ENCODE measurements at places on chromosomes 3 and 15.

GRCh38 chr3:149894205-149894604 lies 76.5 kb downstream of the PFN2 start:
- DNase-seq: no peak

DNA sequence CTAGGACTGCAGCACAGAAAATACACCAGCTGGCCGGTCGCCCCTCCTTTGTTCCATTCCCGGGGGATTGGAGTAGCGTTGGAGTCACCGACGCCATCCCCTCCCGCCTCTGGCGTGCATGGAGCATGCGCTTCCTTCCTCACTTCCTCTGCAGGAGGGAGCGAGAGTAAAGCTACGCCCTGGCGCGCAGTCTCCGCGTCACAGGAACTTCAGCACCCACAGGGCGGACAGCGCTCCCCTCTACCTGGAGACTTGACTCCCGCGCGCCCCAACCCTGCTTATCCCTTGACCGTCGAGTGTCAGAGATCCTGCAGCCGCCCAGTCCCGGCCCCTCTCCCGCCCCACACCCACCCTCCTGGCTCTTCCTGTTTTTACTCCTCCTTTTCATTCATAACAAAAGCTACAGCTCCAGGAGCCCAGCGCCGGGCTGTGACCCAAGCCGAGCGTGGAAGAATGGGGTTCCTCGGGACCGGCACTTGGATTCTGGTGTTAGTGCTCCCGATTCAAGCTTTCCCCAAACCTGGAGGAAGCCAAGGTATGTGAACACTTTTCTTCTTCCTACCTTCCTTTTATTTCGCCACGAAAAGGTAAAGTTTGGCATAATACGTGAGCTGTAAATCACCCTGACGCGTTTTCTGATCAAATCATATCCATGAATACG lies at the start of gene SCG3:
Gene SCG3, plus strand, starts transcription at position 201 of the 661 bp plus-strand sequence. Its CDS starts 253 bp downstream, at position 454.
- peak; percentile 19 for DNase-seq

DNA sequence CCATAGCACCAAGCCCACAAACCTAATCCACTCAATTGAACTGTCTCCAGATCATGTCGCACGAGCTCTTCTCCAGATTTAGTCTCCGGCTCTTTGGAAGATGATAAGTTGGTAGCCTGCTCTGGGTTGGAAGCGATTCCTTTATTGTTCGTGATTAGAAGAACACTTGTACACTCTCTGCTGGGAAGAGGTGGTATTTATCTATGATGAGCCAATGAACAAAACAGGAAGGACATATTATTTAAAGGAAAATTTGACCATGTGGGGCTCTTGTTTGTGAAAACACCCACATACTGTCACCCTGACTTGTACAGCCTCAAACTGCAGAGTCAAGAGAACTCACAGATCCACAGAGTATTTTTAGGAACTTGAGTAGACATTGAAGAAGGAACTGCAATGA lies 54.4 kb downstream of the MYZAP start:
- DNase-seq: no peak

GRCh38 chr3:123026565-123027291 lies 835 bp downstream of the SEMA5B start:
- DNase-seq: no peak

DNA sequence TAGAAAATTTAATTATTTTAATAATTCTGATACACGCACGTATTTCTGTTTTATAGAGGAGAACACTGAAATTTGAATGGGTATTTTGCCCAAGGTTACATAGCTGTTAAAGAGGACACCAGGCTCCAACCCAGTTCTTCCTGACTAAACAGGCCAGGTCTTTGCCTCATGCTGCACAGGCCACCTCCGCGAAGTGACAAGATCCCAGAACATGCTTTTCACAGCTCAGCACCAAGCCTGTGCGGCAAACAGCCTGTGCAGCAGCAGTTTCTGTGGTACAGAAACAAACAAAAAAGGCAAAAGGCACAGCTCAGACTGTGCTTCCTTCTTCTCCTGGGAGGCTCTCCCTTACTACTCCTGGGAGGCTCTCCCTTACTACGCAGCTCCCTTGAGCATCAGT lies 6.5 kb downstream of the FOXL2 start:
- no peak for DNase-seq

GRCh38 chr15:69417581-69417980 lies 3.4 kb downstream of the KIF23 start:
- DNase-seq: no peak

- DNase-seq: no peak
These were observed 64.0 kb upstream of the CDAN1 start for GRCh38 chr15:42800731-42801474.

GRCh38 chr3:128546646-128547045 lies 53.6 kb upstream of the GATA2 start:
- no peak for DNase-seq

DNA sequence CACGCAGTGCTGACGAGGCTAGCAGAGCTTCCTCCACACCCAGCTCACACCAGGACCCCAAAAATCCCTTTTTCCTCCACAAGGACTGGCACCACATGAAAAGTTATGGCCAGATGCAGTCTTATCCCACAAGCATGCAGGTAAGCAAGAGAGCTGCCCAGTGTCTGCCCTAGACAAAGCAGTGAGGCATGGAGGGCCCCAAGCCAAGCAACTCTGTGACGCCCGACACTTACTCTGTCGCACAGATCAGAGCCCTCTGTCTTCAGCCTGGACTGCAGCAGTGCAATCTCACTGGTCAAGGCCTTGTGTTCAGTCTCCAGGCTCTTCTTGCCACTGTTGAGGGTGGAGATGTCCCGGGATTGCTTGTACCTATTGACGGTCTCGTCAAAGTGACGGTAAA lies 28.7 kb downstream of the RPN1 start:
- no peak for DNase-seq

GRCh38 chr3:31559872-31560534 lies 27.3 kb downstream of the STT3B start:
- DNase-seq: no peak

DNA sequence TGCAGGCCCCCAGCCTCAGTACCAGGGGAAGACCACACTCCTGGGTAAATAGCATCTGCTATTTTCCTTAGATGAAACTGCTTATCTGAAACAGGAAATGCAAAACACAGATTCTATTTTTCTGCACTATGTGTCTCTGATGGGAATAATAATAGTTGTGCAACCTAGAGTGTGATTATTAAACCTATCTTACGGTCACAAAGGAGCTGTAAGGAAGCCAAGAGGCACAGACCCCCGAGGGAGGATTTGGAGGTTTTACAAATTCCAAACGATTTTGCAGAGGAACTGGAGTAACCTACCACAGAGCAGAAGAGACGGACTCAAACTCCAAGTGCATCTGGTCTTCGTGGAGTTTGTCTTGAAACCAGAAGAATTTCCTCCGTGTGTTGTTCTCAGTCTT lies 14.1 kb upstream of the APOD start:
- no peak for DNase-seq

- DNase-seq: no peak
These were observed 858 bp downstream of the RBM5 start for GRCh38 chr3:50089609-50089945.

DNA sequence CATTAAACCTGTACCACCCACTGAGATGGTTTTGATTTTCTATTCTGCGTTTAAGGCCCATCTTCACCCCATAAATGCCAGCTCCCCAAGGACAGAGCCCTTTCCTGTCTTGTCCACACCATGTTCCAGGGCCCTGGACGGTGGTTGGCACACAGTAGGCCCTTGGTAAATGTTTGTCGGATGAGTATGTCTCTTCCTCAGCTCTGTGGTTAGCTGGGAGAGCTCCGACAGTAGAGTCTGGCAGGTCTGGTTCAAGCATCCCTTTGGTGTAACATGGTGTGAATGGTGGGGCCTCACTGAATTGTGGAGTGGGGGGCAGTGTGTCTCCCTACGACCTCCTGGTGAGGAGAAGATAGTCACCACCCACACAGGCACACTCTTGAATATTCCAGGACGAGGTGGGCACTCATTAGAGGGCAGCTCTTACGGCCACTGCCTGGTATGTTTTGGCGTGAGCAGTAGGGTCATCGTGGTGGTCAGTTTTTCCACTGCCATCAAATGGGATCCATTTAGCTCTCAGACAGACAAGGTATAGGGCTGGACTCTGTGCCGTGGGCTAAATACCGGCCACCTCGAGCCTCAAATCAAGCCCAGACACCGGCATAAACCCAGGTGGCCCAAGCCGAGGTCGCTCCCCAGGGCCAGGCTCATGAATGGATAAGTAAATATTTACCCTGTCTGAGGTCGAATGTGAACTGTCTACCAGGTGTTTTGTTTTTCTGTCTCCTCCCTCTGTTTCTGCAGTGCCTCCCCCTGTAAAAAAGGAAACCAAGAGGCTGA lies 61.3 kb downstream of the SMAD3 start:
- DNase-seq: no peak

DNA sequence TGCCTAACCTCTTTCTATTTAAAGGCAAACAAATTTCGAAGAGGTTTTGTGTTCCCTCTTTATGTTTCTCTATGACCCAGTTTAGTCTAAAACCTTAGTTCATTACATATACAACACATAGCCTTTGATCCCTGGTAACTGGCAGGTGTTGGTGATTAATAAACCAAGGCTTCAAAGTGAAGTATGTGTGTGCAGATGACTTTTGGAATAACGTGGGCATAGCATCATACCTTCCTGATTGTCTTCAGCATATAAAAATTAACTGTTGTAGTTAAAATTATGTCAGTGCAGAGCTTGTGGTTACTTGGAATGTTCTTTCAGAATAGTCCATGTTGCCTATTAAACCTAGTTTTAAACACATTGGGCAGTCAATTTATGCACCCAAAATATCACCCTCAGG lies 608.3 kb downstream of the ROBO2 start:
- DNase-seq: no peak

DNA sequence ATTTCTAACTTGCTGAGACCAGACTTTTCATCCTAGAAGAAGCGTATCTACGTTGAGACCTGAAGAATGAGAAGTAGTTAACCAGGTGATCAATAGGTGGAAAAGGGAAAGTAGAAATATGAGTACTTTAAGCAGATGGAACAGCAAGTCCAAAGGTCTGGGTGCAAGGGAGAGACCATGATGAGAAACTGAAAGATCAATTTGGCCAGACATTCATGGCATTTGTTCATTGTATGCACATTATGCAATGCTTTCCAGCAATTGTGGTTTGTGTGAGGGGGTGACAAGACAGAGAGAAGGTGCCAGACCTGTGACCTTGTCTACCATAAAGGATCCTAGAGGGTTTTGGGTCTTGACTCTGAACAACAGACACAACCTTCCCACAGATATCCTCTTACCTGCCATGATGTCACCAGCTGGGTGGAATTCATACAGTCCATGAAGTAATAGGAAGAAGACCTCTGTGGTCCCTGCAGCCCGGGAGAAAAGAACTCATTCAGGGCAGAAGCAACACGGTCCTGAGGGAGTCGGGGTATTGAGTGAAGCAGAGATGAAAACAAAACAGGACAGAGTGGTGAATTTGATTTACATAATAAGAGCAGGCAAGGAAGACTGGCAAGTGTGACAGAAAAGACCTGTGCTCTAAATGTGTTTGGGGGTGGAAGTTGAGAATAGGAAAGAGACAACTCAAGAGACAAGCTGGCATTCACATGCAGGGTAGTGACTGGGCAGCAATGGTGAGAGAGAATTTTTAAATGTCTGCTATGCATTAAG lies 63.4 kb upstream of the PSMD6 start:
- DNase-seq: no peak

- no peak for DNase-seq
These were observed 728.1 kb downstream of the OTOL1 start for GRCh38 chr3:162224746-162225145.

DNA sequence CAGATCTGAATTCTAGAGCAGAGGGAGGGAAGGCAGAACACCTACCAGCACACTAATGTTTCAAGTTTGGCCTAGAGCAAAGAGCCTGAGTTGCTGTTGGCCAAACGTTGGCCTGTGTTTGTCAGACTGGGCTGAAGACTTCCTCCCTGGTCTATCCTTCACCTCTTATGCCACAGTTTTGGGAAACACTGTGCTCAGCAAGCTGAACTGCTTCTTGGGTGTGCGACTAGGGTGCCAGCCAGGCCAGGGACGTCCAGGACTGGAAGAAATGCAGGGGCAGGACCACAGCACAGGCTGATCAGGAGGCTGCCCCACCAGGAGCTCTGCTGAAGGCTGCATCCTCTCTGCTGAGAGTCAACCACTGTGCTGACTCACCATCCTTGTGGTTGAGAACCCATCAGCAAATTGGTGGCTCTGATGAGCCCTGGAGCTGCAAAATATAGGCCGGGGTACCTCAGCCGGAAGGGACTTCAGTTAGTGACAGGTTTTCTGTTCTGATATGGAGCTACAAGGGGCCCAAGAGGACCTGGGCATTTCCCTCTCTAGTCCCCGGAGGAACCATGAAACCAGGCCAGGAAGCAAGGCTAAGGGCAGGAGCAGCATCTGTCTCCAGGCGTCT lies 131.6 kb upstream of the RASGRP1 start:
- peak; percentile 67 for DNase-seq

DNA sequence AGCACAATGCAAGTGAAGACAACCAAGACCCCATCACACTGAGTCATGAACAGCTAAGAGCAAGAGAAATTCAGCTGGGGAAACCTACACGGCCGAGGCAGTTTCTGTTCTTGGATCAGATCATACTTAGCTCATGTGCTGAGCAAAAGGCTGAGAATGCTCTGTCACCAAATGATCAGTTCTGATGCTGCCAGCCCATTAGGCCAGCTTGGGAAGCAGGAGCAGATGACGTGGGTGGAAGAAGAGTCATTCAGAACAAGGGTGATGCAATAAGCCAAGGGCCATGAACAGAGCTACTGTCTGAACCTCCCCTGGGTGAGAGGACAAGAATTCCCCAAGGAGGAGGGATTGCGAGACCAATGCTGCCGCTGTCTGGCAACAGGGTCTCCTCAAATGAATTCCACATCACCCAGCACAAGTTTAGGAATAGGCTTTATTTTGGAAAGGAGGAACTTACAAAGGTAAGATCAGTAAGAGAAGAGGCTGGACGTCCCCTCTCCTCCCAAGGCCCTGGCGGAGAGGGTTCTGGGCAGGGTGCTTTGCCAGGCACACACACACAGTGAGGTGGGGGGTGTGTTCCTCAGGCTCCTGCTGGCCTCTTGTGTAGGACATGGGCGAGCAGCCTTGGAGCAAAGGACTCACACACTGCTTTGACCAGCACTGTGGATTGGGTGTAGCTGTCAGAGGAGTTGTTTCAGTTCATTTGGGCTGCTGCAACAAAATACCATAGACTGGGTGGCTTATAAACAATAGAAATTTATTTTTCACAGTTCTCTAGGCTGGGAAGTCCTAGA lies 65.6 kb upstream of the CTXND1 start:
- no peak for DNase-seq

DNA sequence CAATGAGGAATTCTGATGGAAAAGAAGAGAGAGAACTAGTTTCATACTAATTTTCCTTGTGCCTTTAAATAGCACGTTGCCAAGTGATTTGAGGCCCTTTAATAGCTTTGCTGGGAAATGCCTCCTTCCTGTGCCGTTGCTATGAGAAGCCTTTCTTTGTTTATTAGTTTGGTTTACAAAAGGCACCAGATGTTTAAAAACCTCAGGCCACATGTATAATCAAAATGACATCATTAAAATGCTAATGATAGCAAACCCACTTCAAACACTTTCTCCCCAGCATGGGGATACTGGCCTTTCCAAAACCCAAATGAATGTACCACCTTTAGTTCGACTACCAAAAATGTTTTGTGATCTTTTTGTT lies 50.0 kb upstream of the TBC1D23 start:
- no peak for DNase-seq

- DNase-seq: peak; percentile 75
These were observed 3.7 kb upstream of the WDR82 start for GRCh38 chr3:52281981-52282801.

Data from CD8-positive, alpha-beta memory T cell (primary cell).